ENCODE measurements at places on chromosomes 2 and 18.

- DNase-seq: no peak
These were observed 195.4 kb upstream of the HDAC4 start for GRCh38 chr2:239596253-239596652.

DNA sequence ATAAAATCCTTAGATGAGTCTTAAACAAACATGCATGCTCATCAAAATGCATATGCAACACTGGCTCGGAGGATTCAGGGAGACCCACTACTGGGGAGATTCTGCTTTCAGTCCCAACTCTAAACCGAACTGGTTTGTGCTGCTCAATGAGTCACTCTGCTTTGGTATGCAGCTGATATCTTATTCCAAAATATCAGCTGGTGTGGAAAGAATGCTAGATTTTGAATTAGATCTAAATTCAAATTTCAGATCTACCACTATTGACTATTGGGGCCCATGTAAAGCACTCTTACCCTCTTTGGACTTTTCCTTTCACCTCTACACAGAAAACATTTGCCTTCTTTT is 39.2 kb upstream of the TTN start:
- no peak for DNase-seq

DNA sequence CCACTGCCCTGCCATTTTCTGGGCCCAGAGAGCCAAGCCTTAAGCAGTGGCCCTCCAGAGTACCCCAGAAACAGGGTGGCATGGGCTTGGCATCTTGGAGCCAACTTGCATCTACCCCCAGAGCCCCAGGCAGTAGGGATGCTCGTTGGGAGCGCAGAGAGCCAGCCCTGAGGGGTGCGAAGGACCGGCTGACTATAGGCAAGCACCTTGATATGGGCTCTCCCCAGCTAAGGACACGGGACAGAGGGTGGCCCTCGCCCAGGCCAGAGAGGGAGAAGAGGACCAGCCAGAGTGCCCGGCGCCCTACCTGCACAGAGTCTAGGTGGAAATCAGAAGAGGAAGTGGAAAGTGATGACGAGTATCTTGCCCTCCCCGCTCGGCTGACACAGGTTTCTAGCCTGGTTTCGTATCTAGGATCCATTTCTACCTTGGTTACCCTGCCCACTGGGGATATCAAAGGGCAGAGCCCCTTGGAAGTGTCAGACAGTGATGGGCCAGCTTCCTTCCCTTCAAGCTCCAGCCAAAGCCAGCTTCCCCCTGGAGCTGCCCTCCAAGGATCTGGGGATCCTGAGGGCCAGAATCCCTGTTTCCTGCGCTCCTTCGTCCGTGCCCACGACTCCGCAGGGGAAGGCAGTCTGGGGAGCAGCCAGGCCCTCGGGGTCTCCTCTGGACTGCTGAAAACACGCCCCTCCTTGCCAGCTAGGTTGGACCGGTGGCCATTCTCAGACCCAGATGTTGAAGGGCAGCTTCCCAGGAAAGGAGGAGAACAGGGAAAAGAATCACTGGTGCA is 16.2 kb downstream of the CEP68 start:
- DNase-seq: no peak

GRCh38 chr2:105437708-105438103 is 38.9 kb upstream of the FHL2 start:
- DNase-seq: no peak

DNA sequence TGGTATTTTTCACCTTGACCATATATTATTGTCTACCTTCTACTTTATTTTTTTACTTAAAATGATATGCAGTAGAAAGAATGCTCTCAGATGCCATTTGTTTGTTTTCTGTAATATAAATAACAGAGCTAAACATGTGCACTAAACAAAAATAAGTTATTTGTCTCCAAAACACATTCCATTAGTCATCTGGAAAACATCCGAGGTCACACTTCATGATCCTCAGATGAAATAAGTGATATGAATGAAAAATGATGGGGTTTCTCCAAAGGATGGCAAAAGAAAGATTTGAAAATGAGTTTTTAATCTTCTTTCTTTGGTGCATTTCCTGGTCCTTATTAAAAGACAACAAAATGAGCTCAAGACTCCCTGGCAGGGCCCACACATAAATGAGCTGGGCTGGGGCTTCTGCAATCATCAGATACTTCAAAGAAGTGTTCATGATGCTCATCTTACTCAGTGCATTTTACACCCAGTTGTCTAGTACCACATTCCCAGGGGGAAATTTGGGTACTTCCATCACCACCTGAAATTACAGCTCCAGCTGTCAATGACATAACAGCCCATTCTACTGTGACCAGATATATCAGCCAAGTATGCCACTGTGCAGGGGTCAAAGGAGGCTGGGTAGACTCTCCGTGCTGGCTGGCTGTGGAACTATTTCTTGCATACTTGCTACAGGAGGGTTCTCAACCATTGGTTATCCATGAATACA is 283.5 kb downstream of the PID1 start:
- DNase-seq: no peak

GRCh38 chr18:51171223-51171622 is 26.3 kb downstream of the MEX3C start:
- no peak for DNase-seq

- DNase-seq: no peak
These were observed 202.0 kb upstream of the SLC14A2 start for GRCh38 chr18:45413180-45413836.

- DNase-seq: peak; percentile 29
These were observed 100.9 kb downstream of the MBP start for GRCh38 chr18:77031662-77032061.

DNA sequence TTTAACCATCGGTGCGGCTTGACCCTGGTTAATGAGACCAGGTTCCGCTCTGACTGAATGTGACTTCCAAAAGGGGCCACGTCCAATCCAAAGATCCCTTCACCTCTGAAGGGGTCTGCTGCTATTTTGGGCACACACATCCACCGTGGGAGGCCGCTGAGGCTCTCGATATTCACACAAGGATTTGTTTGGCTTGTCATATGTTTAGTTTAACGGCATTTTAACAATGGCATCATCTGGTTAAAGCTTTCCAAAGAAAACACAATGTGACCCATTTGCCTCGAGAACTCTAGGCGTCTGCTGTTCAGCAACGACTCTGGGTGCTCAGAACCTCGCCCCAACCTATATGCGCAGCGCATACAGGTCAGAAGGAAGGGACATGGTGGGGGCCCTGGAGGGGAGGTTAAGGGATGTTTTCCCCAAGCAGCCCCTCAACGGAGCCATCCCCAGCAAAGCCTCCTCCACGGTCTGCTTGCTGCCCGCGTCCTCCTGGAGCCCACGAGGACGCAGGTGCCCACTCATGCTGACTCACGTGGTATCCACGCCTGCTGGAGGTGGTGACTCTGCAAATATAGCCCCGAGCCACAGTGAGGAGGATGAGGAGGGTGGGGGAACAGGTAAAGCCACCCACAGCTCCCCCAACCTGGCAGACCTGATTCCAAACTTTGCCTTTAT is 260.3 kb downstream of the HDAC4 start:
- no peak for DNase-seq

DNA sequence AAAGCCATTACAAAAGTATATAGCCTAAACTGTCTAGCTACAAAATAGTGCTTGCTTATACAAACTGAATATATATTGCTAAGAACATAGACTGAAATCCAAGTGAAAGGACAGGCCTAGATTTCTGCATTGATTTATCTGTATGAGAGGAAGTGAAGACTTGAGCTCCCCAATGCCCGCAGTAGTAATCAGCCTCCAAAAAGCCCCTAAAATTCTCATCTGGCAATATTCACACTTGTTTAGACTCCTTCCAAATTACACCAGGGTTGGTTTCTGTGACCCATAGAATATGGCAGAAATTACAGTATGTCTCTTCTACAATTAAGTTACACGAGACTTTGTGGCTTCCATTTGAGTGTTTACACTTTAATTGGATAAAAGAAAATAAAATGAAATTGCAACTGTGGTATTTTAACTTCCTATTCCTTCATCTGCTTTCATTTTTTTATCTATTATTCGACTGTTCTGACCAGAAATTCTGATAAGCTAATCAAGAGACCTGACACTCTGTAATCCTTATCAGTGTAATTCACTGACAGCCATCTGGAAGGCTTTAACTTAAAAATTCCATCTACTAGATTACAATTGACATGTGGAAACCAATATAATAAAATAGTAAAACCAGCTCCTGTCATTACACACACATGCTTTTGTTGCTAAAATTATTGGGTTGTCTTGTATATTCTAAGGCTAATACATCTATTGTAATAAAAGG is 21.1 kb downstream of the ABCB11 start:
- DNase-seq: no peak

DNA sequence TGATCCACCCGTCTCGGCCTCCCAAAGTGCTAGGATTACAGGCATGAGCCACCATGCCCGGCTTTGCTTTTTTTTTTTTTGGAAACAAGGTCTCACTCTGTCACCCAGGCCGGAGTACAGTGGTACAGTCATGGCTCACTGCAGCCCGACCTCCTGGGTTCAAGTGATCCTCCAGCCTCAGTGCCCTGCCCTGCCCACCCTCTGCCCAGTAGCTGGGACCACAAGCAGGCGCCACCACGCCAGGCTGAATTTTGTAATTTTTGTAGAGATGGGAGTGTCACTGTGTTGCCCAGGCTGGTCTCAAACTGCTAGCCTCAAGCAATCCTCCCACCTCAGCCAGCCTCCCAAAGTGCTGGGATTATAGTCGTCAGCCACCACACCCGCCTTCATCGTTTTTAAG is 11.6 kb upstream of the PSD4 start:
- DNase-seq: no peak

DNA sequence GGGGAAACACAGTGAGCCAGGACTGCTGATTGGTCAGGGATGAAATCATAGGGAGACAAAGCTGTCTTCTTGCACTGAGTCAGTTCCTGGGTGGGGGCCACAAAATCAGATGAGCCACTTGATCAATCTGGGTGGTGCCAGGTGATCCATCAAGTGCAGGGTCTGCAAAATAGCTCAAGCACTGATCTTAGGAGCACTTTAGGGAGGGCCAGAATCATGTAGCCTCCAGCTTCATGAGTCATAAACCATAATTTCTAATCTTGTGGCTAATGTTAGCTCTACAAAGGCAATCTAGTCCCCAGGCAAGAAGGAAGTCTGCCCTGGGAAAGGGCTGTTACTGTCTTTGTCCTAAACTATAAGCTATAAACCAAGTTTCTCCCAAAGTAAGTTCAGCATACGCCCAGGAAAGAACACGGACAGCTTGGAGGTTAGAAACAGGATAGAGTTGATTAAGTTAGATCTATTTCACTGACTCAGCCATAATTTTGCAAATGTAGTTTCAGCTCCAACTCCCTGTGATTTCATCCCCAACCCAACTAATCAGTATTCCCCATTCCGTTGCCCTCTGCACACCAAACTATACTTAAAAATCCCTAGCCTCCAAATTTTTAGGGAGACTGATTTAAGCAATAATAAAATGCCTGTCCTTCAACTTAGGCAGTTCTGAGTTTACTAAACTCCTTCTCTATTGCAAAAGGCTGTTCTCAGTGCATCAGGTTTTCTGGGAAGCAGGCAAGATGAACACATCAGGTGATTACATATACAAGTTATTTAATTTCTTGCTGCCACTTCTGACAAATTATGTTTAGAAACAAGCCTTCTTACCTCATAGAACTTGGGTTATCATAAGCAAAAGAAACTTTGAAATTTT is 226.9 kb upstream of the SPOPL start:
- no peak for DNase-seq

- DNase-seq: no peak
These were observed 146.2 kb downstream of the RPIA start for GRCh38 chr2:88837511-88838160.

GRCh38 chr2:181602017-181602416 is 54.9 kb downstream of the CERKL start:
- DNase-seq: no peak

- DNase-seq: no peak
These were observed 10.1 kb downstream of the EXOC6B start for GRCh38 chr2:72815655-72816278.

DNA sequence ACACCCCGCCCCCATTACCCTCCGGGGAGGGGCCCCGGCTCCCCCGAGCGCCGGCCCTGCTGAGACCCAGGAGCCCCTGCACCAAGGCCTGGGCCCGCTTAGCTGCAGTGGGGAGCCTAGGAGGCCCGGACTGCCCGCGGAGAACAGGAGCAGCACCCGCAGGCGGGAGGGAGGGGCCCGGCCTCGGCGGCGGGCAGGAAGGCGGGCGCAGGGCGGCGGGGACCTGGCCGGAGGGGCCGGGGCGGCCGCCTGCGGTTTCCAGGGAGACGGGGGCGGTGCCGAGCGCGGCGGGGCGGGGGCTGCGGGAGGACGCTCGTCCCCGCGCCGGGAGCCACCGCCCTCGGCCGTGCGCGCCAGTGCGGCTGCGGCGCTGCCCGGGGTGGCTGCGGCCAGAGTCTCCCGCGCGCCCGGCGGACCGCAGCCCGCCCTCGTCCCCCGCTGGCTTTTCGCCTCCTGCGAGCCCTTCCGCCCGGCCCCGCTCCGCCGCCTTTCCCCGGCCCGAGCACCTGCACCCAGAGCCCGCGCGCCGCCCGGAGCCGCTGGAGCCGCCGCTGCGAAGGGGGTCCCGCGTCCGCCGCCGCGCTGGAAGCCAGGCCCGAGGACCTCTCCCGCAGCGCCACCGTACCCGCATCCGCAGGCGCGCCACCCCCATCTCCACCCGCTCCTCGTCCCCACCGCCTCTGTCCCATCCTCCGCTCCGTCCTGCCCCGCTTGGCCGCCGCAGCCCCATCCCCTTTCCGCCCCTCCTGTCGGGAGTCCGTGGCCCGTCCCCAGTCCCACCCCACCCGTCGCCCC is 17.2 kb downstream of the GPC1 start:
- DNase-seq: peak; percentile 35

GRCh38 chr2:161119483-161119882 is 40.7 kb upstream of the TANK start:
- no peak for DNase-seq

GRCh38 chr2:9299161-9300100 is 92.8 kb downstream of the ASAP2 start:
- no peak for DNase-seq

GRCh38 chr18:77023102-77023782 is 109.3 kb downstream of the MBP start:
- peak; percentile 55 for DNase-seq

- DNase-seq: no peak
These were observed 158.4 kb downstream of the BCL2 start for GRCh38 chr18:63161032-63161760.

- DNase-seq: no peak
These were observed 74.2 kb downstream of the LPIN1 start for GRCh38 chr2:11820650-11821049.

DNA sequence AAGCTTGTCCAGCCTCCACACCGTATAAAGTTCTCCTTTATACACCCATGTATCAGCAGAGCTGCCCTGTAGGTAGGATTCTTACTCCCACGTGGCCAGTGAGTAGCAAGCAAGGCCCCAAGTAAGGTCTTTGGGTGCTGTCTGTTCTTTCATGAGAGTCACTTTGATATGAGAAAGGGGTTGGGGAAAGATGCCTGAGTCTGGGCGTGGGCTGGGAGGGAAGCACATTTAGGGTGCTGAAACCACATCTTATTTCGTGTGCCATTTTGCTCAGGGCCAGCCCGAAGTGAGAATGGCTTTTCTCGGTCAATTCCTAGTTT is 436 bp upstream of the ITPRIPL1 start:
- DNase-seq: no peak

DNA sequence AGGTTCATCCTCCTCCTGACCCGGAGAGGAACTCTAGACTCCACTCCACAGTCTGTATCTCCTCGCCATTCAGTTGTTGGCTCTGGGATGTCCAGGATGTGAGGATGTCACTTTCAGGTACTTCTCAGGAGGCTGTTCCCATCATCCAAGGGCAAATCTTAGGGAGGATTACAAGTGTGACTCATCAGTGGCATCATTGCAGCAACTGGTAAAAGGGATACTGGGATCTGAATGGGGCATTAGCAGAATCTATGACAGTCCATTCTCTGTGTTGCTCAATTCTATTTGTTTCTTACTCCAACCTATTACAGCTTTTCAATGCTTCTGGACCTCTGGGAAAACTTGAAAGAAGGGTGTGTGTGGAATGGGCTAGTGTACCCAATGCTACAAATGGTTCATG is 81.5 kb upstream of the FN1 start:
- no peak for DNase-seq

All from pons (tissue), 1 donor.